ENCODE measurements at places on chromosomes 7 and 10. TPM values are rescaled to one million over a fixed set of nuclear protein-coding genes. Genes with fewer than 3 reads are reported as not detected.
A peak's percentile ranks its signal among the peaks of the same experiment; 100 is the strongest.

ANKRD1 gene
- total RNA-seq = 61.8 TPM

SLC25A40 gene
- 28.5 TPM for total RNA-seq

JAKMIP3 gene
- total RNA-seq = 0.17 TPM

BAMBI gene
- 35.4 TPM for total RNA-seq

PNLIPRP1 gene
- total RNA-seq = not detected

COL28A1 gene
- total RNA-seq = 17.3 TPM

OR6B1 gene
- not detected for total RNA-seq

OPN1SW gene
- total RNA-seq = not detected

PLEKHS1 gene
- not detected for total RNA-seq

SEC61G gene
- 120 TPM for total RNA-seq

PSMC2 gene
- 93.5 TPM for total RNA-seq

DNA sequence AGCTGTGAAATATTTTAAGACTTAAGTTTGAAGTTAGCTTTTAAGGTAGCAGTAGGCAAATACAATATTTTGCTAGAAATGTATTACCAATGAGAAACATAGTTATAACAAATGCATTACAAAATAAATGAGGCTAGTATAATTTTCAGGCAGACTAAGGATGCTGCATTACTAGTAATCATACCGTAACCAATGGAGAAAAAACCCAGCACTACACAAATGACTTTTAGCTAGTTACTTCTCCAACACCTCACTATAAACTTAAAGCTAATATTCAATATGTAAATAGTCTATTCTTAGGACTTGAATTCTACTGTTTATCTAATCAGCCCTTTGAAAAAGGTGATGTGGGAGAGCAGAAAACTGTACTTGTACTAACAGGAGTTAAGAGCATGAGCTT, 285.3 kb upstream of the KLF14 start:
- DNase-seq = no peak

- no peak for DNase-seq
These were observed 6.9 kb upstream of the VDAC2 start for GRCh38 chr10:75203724-75204123.

- no peak for DNase-seq
These were observed 12.2 kb downstream of the PDZD8 start for GRCh38 chr10:117363028-117363427.

DNA sequence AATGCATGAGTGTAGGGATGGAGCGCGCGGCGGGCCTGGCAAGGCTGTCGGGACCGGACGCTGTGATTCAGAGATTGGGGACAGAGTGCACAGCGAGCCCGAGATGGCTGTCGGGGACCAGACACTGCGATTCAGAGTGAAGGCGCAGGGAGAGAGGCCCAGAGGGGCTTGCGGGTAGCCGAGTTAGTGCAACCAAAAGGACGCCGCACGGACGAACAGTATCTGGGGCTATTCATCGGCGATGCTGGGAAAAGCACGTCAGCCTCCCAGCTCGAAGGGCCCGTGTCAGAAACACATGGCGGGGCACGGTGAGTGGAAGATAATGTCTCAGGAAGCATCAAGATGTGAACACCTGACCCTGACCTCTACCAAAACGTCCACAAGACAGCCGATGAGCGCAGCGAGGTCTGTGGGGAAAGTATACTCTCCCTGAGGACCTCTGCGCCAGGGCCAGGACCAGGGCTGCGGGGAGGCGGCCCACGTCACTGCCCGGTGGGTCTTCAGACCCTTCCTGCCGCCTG, 215.8 kb downstream of the ZMYND11 start:
- no peak for DNase-seq

GRCh38 chr7:1885465-1886226, 215.6 kb downstream of the ELFN1 start:
- no peak for DNase-seq

DNA sequence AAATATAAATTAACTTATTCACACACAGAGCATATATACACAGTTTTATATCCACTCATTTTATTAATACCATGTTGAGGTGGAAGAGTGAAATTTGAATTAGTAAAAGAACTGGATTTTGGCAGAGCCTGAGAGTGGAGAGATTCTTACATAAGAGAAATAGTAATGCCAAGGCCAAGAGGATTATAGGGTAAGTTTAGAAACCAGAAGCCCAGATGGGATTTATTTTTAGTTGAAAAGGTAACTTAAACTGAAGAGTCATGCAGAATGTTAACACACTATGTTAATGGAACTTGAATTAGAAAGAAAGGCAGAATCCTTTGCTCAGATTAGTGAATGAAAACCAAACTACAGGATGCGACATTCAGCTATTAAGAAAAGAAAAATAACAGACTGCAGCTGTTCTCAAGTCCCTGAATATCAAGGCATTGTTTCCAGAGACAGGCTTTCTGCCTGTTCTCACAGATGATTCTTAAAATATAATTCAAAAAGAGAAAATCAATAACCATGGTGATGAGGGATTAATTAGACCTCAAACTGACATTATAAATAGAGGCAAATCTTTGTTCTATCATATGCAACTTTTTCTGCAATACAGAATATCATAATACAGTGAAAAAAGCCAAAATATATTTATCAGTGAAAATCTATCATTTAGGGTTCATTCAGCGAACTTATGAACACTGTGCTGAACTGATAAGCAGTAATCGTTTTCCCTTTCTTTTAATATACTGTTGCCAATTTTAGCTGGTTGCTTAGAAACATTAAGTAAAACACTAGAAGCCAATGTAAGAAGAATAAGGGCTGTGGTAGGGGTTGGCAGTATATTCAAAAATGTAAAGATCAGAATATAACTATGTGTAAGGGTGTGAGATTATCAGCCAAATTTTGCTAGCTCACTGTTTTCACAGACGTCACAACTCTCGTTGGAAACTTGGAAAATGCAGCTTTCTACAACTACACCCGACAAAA, 34.4 kb downstream of the HECTD2 start:
- DNase-seq = no peak

DNA sequence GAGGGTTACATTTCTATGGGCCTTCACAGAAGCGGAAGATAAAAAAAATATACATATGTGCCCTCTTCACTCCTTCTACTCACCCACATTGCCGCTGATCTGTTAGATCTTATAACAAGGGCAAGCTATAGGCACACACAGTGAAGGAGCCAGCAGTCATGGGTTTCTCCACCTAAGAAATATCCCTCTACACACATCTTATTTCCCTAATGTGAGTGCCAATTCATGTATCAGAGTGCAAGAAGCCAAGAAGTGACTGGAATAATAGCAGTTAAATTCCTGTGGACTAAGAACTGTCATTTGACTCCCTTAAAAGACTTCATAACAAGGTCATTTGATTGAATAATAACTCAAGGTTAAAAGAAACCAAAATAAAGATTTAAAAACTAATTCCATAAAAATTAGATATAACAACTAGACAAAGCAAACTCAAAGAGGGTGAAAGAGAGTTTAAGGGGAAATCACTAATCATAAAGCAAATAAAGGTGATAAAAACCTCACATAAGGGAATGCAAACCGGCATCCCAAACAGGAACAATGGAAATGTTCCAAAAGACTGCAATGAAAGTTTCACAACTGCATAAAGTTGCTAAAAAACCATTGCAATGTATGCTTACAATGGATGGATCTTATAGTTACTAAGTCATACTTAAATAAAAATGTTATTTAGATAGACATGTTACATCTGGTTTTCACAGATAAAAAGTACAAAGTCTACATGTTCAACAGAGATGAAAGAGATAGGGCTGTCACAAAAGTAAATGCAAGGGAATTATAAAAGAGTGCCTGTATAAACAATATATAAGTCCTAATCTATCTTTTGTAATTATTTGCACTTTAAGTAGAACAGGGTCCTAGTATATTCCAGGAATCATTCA, 42.8 kb downstream of the ARHGAP21 start:
- no peak for DNase-seq

- DNase-seq = no peak
These were observed 41.4 kb downstream of the PWWP2B start for GRCh38 chr10:132438091-132439024.

GRCh38 chr10:104253106-104253505, 1.6 kb upstream of the GSTO1 start:
- DNase-seq = no peak

DNA sequence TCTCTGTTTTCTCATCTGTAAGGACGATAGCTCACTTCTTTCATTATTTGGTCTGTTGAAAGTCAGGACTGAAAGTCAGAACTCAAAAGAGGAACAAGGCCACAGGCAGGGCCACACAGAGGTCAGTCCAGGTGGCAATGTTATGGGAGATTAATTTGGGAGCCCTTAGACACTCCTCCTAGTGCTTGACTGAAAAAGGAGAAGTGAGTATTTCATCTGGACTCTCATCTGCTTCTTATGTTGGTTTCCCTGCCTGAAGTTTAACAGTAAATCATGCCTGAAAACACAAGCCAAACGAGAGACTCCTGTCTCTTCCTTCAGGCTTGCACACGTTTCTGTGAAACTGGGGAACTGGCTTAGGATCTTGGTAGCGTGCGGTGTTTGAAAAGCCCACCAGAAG, 248.5 kb downstream of the BUB3 start:
- no peak for DNase-seq

DNA sequence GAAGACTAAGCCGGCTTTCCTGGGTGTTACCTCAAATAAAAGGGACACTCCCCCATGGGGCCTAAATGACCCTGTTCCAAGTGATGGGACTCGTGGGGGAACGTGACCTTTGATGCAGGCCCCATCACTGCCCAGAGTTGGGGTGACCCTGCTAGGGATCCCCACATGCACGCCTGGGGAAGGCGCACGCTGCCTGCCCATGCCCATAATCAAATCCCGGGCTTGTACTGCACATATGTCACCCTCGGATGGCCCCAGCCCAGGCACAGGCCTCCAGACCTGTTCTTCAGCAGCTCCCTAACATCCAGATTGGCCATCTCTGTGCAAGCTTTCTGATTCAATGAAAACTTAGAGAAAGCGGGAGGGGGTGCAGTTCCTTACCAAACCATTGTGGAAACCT, 14.7 kb downstream of the EBF3 start:
- DNase-seq = no peak

GRCh38 chr10:125014086-125014830, 72.3 kb downstream of the ZRANB1 start:
- DNase-seq = no peak

- DNase-seq = no peak
These were observed 8.3 kb upstream of the FAM133B start for GRCh38 chr7:92598310-92598981.

- DNase-seq = no peak
These were observed 21.4 kb downstream of the C10orf120 start for GRCh38 chr10:122678266-122678665.

DNA sequence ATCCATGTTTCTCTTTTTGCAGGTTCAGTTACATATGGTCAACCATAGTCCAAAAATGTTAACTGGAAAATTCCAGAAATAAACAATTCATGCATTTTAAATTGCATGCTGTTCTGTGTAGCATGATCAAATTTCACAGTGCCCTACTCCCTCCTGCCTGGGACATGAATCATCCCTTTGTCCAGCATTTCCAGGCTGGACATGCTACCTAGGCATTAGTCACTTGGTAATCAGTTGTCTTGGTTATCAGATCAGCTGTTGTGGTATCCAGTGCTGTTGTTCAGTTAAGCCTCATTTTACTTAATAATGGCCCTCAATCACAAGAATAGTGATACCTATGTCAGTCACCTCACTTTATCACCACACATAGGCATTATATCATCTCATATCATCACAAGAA, 7.3 kb upstream of the PNLIP start:
- no peak for DNase-seq

- DNase-seq = no peak
These were observed 1.6 kb downstream of the PRKG1 start for GRCh38 chr10:51075873-51076229.

GRCh38 chr10:61465901-61466632, 12.9 kb upstream of the TMEM26 start:
- DNase-seq = no peak

GRCh38 chr10:47383261-47384147, 589 bp downstream of the ZNF488 start:
- peak; percentile 7 for DNase-seq

GRCh38 chr7:20228654-20229053, 11.5 kb upstream of the MACC1 start:
- no peak for DNase-seq

DNA sequence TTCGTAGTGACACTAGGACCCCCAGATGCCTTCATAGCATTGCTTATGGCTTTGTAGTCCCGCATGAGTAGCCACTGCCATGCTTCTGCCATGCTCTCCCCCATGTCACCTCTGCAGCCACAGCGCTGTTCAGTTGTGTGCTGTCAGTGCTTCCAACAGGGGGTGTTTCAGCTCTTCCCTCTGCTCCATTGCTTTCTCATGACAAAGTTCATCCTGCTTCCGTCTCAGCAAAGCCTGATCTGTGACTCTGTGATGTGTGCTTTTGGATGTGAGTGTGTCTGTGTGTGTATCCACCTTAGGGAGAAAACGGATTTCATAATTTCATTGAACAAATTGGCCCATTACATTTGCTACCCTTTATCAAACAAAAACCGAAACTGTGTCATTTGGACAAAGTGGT, 134.9 kb upstream of the SAMD8 start:
- DNase-seq = no peak

GRCh38 chr7:96953676-96954513, 51.5 kb upstream of the DLX6 start:
- DNase-seq = no peak

- no peak for DNase-seq
These were observed 231.3 kb upstream of the RHOBTB1 start for GRCh38 chr10:61175316-61175715.

- no peak for DNase-seq
These were observed 12.1 kb downstream of the AVL9 start for GRCh38 chr7:32507414-32507813.

DNA sequence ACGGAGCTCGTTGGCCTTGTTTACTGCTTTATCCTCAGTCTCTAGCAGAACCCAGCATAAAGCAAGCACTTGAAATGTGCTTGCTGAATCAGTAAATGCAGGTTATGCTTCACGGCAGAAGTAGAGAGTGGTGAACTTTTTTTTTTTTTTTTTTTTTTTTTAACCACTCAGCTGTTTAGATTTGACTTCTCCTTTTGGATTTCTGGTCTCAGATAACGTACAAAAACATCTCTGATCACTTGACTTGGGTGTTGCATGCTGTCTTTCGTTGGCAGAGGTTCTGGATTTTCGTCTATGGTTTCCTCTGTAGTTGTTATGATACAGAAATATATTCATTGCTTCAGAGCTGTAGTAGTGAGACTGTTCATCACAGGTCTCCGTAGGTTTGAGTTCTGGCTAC, 242.5 kb upstream of the HABP2 start:
- no peak for DNase-seq

GRCh38 chr7:763762-764161, 36.7 kb upstream of the PRKAR1B start:
- no peak for DNase-seq

DNA sequence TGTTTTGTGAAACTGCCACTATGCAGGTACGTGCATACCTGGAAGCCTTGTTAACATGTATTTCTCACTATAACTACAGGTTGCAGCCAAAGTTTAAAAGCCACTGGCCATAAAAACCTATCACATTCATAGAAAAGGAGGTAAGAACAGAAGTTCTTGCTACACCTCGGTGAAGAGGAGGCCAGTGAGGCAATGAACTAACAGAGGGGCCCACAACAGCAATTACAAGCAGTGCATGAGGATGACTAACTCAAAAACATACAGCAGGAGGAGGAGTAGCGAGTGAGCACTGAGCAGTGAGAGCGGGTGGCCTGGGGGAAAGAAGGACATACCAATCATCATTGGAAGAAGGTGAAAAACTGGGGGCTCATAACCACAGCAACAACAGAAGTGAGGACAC, 51.6 kb downstream of the NUDCD3 start:
- no peak for DNase-seq
